Osteocyte (in vitro differentiated cells): ENCODE measurements at places on chromosomes 2 and 18. TPM values are rescaled to one million over a fixed set of nuclear protein-coding genes. Genes with fewer than 3 reads are reported as not detected.

CCDC141 gene
- not detected in 2 replicates for total RNA-seq

DNA sequence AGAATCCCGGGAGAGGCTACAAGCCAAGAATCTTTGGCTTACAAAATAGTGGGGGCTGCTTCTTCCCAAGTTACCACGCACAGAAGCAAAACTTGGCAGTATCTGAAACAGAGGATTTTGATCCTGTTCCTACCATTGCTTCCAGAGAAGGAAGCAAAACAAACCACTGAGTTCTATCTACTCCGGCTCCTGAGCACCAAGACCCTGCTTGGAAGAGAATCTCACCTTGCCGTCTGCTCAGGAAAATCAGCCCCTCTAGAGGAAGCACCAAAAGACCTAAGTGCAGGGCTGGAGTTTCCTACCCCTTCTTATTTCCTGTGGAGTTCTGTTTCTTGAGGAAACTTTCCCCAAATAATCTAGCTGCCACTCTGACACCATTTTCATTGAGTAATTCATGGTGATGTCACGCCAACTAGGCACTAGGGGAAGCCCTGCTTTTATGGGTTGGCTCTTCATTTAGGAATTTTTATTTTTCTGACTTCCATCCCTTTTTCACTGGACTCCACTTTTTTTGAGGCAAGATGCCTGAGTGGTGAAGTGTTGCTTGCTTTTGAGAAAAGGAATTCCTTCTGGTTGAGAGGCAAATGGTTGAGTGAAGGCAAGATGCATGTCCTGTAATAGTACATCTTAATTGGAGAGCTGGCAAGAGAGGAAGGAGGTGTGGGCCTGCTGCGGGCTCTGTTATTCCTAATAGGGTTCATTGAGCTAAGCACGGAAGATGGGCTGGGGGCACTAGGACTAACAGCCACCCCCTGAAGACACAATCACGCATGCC is 36.8 kb upstream of the EML4 start:
- peak; percentile 8 for DNase-seq

DNA sequence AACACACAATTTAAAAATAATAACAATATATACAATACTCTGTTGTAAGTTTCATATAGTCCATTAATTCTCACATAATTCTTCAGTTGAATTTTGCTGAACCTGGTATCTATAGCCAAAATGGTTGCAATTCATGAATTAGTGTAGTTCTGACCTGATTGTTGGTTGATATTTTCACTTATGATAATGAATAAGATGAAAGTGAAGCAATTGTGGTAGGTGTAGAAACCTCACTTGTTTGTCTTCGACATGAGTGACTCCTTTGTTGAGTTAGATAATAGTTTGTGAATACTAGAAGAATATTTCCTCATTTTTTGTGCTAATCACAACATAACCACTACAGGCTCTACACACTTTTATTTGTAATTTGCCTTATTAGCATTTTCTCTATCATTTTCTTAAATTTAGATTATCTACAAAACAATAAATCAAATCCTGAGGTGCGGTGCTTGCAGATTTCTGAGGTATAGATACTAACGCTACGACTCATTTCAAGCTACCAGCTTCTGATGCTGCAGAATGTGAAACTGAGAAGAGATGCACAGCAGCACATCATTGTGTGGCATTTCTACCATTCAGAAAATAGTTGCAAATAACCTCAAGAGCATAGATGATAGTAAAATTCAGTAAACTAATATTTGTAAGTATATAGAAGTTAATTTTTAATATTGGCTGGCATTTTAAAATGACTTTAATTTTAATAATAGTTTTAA is 117.9 kb downstream of the KCNH7 start:
- DNase-seq = no peak

DNA sequence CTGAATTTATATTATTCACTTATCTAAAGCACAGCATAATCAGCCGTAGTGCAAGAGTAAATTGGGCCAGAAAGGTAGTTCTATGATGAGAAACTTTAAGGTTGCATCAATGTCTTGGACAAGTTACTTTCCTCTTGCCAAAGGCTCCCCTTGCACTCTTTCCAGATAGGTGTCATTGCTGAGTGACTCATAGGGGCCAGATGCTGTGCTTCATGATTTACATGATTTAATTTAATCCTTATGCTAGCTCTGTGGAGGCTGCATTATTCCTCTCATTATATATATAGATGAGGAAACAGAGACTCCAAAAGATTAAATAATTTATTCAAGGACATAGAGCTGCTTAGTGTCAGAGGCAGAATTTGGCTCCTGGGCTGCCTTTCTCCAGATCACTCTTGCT is 5.0 kb downstream of the CFAP221 start:
- no peak for DNase-seq

GRCh38 chr2:133517876-133518275 is 50.4 kb downstream of the NCKAP5 start:
- no peak for DNase-seq

GRCh38 chr18:79782566-79783308 is 15.0 kb upstream of the KCNG2 start:
- DNase-seq = no peak
